ENCODE measurements at places on chromosomes 11 and 22.

- no peak for DNase-seq
These were observed 13.8 kb downstream of the SEC14L3 start for GRCh38 chr22:30457981-30458380.

DNA sequence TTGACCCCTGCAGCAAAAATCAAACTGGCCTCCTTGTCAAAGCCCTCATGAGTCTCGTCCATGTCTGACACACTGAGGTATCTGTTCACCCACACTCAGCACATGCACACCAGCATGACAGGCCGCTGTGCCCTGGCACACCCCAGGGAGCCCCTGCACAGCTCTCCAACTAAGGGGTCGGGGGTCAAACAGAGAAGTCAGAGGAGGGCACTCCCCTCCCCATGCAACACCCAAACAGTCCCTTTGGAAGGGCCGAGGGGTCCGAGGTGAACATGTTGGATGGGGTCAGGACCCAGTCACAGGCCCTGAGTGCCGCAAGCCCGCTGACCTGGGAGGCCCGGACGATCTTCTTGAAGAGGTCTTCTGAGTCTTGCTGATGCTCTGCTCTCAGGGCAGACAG is 14.6 kb downstream of the SUN2 start:
- DNase-seq = no peak

- DNase-seq = no peak
These were observed 27.4 kb downstream of the OTOG start for GRCh38 chr11:17574141-17575091.

- no peak for DNase-seq
These were observed 55.1 kb downstream of the TMPRSS5 start for GRCh38 chr11:113651023-113651422.

- DNase-seq = no peak
These were observed 15.9 kb upstream of the MUC6 start for GRCh38 chr11:1052133-1053011.

DNA sequence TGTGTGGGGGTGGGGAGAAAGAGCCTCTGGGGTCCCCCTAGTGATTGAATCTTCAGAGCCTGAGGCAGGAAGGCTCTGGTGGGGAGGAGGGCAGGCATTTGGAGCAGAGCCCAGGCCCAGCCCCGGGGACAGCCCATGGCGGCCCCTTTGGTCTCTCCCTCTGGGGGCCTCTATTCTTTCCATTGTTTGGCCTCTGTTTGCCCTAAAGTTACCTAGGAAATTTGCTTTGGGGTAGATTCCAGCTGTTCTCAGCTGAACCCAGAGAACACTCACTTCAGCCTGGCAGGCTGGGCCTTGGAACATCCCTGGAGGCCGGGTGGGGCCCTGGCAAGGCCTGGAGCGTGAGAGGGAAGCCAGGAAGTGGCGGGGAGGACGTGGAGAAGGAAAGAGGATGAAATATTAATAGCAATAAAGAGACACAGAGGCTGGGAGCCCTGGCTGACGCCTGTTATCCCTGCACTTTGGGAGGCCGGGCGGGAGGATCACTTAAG is 22.9 kb upstream of the A4GALT start:
- DNase-seq = no peak

- no peak for DNase-seq
These were observed 19.7 kb upstream of the PDGFB start for GRCh38 chr22:39264349-39265038.

DNA sequence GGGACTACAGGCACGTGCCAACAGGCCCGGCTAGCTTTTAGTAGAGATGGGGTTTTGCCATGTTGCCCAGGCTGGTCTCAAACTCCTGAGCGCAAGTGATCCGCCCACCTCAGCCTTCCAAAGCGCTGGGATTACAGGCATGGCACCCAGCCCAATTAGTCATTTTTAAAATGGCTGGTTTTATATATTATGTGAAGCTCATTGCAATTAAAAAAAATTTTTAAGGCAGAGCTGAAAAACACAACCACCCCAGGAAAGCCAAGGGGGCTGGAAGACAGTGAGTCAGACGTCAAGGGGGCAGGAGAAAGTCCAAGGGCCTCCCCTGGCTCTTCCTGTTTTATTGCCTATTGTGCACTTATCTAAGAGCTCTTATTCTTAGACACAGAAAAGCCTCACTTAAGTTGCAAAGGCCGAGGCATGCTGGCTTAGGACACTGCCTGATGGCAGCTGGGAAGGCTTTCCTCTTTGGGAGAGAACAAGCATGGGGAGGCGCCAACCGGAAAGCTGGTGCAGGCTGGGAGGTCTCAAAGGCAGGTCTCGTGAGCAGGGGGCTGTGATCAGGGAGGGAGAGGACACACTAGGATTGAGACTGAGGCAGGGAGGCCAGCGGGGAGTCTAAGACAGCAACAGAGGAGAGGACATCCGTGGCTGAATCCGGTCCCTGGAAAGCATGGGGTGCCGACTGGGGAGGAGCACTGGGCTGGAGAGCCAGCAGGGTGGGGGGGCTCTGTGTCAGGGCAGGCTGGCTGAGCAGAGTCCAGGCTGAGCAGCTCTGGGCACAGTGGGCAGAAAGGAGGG is 11.1 kb upstream of the OSM start:
- no peak for DNase-seq

DNA sequence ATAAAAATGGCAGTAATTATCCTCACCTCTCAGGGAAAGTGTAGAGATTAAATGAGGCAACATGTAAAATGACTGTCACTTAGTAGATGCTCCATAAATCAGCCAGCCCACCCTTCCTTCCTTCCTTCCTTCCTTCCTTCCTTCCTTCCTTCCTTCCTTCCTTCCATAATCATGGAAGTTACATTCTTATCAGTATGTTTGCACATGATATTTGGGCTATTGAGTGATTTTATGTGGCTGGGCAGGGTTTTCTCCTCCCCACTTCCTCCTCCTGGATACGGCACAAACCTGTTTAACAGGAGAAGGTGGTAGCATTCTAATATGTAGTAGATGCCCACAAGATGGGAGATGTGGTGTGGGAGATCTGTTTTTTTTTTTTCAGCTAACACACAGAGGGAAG is 11.9 kb downstream of the LYVE1 start:
- no peak for DNase-seq

DNA sequence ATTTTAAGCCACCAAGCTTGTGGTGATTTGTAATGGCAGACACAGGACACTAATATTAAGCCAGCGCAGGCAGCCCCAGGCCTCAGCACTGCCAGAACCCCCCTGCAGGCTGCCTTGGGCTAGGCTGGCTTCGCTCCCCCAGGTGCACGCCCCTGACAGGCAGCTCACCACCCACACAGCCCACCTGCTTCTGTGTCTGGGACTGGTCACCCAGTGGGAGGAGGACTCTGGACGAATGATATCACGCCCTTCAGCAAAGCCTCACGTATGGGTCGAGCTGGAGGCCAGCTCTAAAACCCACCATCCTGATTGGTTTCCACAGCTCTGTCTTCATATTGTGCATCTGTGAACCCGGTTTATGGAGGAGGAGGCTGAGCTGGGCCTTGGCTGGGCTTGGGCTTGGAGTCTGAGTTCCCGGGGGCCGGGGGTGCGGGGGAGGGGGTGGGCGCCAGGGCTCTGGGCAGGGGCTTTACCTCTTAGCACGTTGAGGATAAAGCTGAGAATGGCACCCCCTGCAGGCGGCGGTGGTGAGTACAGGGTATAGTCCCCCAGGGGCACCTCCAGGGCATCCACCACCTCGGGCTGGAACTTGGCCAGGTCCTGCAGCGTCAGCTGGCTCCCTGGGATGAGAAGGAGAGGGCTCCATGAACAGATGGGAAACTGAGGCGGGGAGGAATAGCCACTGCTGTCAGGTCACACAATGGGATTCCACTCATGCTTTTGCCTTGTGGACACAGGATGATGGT is 13.8 kb downstream of the GGT5 start:
- no peak for DNase-seq

- no peak for DNase-seq
These were observed 3.1 kb downstream of the TNKS1BP1 start for GRCh38 chr11:57321388-57322255.

GRCh38 chr11:128039140-128040021 is 548.0 kb downstream of the ETS1 start:
- no peak for DNase-seq

GRCh38 chr11:31412946-31413345 is 43.3 kb downstream of the DNAJC24 start:
- DNase-seq = no peak

DNA sequence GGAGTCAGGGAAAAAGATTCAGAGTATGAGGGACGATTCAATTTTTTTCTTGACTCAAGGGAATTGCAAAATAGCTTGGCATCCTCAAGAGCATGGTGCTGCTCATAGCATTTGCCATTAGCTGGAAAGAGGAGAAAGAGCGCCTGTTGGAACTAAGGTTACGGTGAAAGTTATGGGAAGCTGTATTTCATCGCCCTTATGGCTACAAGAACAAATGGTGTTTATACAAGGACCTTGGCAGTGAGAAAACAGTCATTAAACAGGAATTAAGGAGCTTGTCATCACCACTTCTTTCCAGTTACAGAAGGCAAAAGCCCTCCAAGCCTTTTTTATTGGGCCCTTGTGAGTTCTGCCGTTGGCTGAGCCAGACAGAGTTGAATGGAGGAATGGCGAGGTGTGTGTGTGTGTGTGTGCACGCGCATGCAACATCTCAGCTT is 74.2 kb downstream of the ALX4 start:
- no peak for DNase-seq

DNA sequence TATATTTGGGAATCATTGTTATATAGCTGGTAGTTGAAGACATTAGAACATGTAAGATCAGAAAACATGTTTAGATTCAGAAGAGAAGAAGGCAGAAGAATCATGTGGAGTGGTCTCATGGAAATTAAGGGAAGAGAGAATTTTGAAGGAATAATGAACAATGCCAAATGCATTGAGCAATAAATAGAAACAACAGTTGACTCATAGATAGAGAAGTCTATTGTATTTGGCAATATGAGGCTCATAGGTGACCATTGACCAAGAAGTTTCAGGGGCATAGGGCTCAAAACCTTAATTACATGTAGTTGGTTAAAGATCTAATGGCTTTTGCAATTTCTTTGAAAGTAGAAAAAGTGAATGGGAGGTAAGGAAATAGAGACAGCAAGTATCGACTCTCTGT is 123.9 kb downstream of the PAX6 start:
- DNase-seq = no peak

- DNase-seq = no peak
These were observed 229.2 kb downstream of the ADAMTS15 start for GRCh38 chr11:130677486-130678153.

- DNase-seq = no peak
These were observed 582.4 kb upstream of the B3GAT1 start for GRCh38 chr11:134994431-134994830.

- DNase-seq = no peak
These were observed 174.9 kb upstream of the C11orf87 start for GRCh38 chr11:109247071-109247470.

GRCh38 chr11:65434057-65434666 is 11.6 kb downstream of the NEAT1 start:
- no peak for DNase-seq

DNA sequence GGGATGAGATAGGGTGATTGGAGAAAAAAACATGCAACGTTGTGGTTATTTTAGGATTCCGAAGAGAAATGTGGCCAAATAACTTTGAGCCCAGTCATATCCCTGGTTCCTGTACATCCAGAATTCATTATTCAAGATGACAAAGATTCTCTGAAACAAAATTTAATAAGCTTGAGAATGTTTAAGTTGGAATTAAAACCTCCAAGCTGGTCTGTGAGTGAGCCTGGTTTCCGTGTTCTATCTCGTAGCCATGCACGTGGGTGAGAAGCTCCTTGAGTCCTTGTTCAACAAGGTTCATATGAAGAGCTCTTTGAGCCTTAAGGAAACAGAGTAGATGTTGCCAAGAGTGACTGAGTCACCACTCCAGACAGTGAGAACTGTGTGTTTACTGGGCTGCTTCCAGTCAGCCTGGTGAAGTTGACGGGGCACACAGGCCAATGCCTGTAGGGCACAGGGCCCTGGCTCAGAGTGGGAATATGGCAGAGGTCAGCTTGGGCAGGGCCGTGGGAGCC is 206.5 kb downstream of the NAV2 start:
- DNase-seq = no peak

Measured in NCI-H1436 treated with DMSO at 0.1 percent for 48 hours (cell line).